ENCODE measurements at places on chromosomes 3 and 15. TPM values are rescaled to one million over a fixed set of nuclear protein-coding genes. Genes with fewer than 3 reads are reported as not detected.

GOLGA6L7 gene
- total RNA-seq: not detected

FSIP1 gene
- 0.42 TPM for total RNA-seq

TRIP4 gene
- total RNA-seq: 7.8 TPM

LRRK1 gene
- 0.39 TPM for total RNA-seq

AADAC gene
- not detected for total RNA-seq

GOLGA8A gene
- total RNA-seq: 135 TPM

PLSCR2 gene
- total RNA-seq: not detected

ITPKA gene
- 6.0 TPM for total RNA-seq

ABI3BP gene
- 0.54 TPM for total RNA-seq

ADIPOQ gene
- total RNA-seq: not detected

RUBCN gene
- 32.2 TPM for total RNA-seq

TAGLN3 gene
- 1.6 TPM for total RNA-seq

SV2B gene
- not detected for total RNA-seq

P2RY14 gene
- 0.56 TPM for total RNA-seq

VEPH1 gene
- 2.5 TPM for total RNA-seq

GRCh38 chr3:158095814-158096704 lies 10.2 kb downstream of the SHOX2 start:
- no peaks in the 10 kb centered on the region for H3K36me3 ChIP-seq
- H3K4me1 ChIP-seq: no peaks in the 10 kb centered on the region
- H3K4me3 ChIP-seq: no peak overlapping the region
- H3K27ac ChIP-seq: no peak overlapping the region

GRCh38 chr15:49852756-49853155 lies 231.9 kb downstream of the DTWD1 start:
- H3K27me3 ChIP-seq: no peaks in the 10 kb centered on the region
- H3K4me3 ChIP-seq: no peak overlapping the region
- DNase-seq: peak; percentile 62
- H3K4me1 ChIP-seq: no peaks in the 10 kb centered on the region
- H3K36me3 ChIP-seq: no peaks in the 10 kb centered on the region

GRCh38 chr3:42855547-42856380 lies 19.9 kb downstream of the CYP8B1 start:
- H3K27me3 ChIP-seq: no peaks in the 10 kb centered on the region
- H3K4me1 ChIP-seq: no peaks in the 10 kb centered on the region
- no peak overlapping the region for H3K27ac ChIP-seq
- DNase-seq: no peak
- H3K36me3 ChIP-seq: no peaks in the 10 kb centered on the region

GRCh38 chr15:52180196-52180835 lies 10.9 kb downstream of the GNB5 start:
- H3K36me3 ChIP-seq: no peaks in the 10 kb centered on the region
- no peak overlapping the region for H3K27ac ChIP-seq
- H3K27me3 ChIP-seq: peaks cover 24% of the 10 kb centered on the region
- H3K4me3 ChIP-seq: peak overlapping the region; percentile 61

DNA sequence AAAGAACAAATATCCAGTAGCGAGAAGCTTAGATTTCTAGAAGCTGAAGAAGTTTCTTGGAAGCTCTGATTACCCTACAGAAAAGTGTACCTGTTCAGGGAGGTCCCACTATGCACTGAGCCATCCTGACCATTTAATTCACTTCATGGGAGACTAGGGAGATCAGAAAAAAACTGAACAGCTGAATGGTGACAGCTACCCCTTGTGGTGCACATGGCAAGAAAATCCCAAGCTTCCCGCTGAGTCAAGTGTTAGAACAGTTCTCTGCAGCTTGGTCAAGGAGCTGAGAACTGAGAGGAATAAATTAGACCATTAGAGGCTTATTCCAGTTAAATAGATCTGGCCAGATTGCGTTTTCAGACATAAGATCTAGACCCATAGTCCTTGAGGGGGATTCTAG lies 197.2 kb upstream of the VEPH1 start:
- H3K36me3 ChIP-seq: no peaks in the 10 kb centered on the region
- peak; percentile 32 for DNase-seq
- H3K27ac ChIP-seq: no peak overlapping the region

DNA sequence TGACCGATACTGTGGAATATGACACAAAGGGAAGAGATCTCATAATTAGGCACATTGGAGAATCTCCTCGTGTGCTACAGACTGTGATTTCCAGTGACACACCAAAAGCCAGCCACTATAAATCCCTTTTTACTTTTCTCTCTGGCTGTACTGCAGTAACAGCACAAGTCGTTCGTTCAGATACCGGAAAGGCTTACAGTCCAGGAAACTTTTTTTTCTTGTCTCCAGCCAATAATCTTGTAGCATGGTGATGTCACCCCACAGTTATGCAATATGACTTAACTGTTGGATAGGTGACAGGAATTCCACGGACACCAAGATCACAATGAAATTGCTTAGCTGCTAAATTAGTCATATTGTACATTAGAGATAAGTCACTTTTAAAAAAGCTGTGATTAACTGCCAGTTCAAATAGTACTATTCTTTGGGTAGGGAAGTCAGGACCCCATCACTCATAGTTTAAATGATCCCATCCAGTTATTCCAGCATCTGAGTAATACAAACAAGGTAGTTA lies 36.3 kb upstream of the TSC22D2 start:
- no peaks in the 10 kb centered on the region for H3K27me3 ChIP-seq
- H3K4me1 ChIP-seq: no peaks in the 10 kb centered on the region
- no peaks in the 10 kb centered on the region for H3K36me3 ChIP-seq
- H3K4me3 ChIP-seq: no peak overlapping the region
- peak overlapping the region; percentile 62 for H3K27ac ChIP-seq

DNA sequence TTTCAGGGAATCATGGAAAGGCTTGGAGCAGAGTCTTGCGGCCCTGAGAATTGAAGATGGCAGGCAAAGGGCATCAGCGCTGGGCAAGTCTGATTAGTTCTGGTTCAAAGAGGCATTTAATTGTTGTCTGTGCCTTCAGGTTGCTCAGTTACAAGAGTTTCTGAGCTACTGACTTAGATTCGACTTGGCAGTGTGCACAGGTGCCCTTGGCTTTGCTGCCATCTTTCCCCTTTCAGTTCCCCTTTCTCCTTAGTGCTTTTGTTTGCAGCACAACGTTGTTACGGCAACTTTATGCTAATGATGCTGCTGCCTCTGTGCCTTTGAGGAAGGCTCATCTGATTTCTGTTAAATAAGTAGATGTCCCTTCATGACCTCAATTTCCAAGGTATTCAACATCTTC lies 12.5 kb downstream of the P2RY14 start:
- no peak overlapping the region for H3K4me3 ChIP-seq
- H3K36me3 ChIP-seq: no peaks in the 10 kb centered on the region
- H3K27me3 ChIP-seq: no peaks in the 10 kb centered on the region
- no peak for DNase-seq
- H3K27ac ChIP-seq: no peak overlapping the region

DNA sequence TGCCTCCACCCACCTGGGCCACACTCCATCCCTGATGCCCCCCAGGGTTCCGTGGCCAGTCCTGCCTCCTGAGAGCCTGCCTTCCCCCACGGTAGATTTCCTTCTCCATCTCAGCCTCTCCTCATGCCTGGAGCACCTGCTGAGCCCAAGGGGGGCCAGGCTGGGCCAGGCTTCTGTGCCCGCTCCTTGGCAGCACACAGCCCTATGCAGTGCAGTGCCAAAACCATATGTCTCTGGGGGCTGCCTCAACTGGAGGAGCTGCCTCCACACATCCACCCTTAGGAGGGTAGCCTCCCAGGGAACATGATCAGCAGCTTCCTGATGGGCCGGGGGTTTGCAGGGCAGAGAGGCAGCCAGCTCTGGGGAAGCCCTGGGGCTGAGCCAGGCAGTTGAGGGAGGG lies 24.6 kb upstream of the GATA2 start:
- no peak overlapping the region for H3K27ac ChIP-seq
- no peak overlapping the region for H3K4me3 ChIP-seq
- no peaks in the 10 kb centered on the region for H3K4me1 ChIP-seq
- no peaks in the 10 kb centered on the region for H3K36me3 ChIP-seq
- H3K27me3 ChIP-seq: peaks cover 3% of the 10 kb centered on the region
- no peak for DNase-seq

DNA sequence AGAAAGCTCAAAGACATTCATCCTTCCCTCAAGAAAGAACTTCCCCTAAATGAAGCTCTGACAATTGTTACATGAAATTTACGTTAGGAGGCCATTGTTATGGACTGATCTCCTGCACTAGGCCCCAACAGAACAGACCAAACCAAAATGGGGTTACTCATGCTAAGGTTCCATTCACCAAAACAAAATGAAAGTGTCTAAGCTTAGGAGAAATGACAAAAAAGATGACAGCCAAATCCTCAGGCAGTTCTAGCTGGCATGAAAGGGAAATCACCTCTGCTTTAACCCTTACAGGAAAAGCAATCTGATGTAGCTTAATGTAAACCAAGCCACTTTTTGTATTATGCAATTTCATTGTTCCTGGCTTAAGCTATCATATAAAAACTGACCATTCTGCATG lies 271.2 kb downstream of the MAGI1 start:
- DNase-seq: no peak
- H3K27me3 ChIP-seq: no peaks in the 10 kb centered on the region
- no peaks in the 10 kb centered on the region for H3K36me3 ChIP-seq

DNA sequence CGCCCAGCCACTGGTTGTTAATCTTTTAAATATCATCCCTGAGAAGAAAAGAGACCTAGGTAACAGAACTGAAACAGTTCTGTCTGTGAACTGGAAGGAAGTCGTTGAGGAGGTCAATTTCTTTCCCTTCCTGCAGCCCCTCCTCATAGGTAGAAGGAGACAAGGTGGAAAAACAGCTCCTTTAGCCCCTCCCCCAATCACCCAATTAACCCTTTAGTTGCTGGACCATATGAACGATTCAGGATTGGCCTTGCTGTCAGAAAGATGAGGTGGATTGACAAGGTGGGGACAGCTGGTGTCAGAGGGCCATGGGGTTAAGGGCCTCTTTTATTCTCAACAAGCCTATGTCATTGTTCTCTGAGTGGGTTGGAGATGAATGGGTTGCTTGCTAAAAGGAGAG lies 36.0 kb upstream of the ZNF445 start:
- no peak overlapping the region for H3K27ac ChIP-seq
- no peak overlapping the region for H3K4me3 ChIP-seq
- peaks cover 3% of the 10 kb centered on the region for H3K4me1 ChIP-seq
- DNase-seq: no peak
- H3K36me3 ChIP-seq: no peaks in the 10 kb centered on the region

DNA sequence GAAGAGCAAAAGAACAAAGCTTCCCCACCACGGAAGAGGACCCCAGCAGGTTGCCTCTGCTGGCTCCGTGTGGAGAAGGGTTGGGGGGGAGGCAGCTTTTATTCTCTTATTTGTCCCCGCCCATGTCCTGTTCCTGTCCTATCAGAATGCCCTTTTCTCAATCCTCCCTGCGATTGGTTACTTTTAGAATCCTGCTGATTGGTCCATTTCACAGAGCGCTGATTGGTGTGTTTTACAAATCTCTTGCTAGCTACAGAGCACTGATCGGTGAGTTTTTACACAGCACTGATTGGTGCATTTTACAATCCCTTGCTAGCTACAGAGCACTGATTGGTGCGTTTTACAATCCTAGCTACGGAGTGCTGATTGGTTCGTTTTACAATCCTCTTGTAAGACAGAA lies 100.6 kb upstream of the KLF13 start:
- no peaks in the 10 kb centered on the region for H3K36me3 ChIP-seq
- no peaks in the 10 kb centered on the region for H3K4me1 ChIP-seq
- DNase-seq: no peak
- H3K27me3 ChIP-seq: no peaks in the 10 kb centered on the region

GRCh38 chr15:61943992-61944391 lies 116.3 kb downstream of the VPS13C start:
- peaks cover 5% of the 10 kb centered on the region for H3K36me3 ChIP-seq
- H3K4me1 ChIP-seq: no peaks in the 10 kb centered on the region
- DNase-seq: no peak
- H3K27ac ChIP-seq: no peak overlapping the region

- no peak overlapping the region for H3K4me3 ChIP-seq
- H3K27me3 ChIP-seq: no peaks in the 10 kb centered on the region
- no peaks in the 10 kb centered on the region for H3K36me3 ChIP-seq
- H3K4me1 ChIP-seq: no peaks in the 10 kb centered on the region
- H3K27ac ChIP-seq: no peak overlapping the region
Observed at GRCh38 chr3:32510075-32510724, 7.5 kb upstream of the CMTM6 start.

DNA sequence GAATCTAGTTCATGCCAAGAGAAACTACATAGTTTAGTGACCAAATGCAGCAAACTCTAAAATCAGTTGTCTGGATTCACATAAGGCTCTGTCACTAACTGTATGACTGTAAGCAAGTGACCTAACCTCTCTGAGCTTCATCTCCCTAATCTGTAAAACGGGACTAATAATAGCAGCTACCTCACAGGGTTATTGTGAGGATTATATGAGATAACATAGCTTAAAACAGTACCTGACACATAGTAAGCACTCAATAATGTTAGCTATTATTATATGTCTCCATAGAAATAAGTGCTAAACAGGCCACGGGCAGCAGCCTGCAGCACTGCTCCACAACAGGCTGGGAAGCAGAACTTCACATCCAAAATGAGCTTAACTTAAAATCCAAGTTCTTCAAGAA lies 30.2 kb downstream of the NPTN start:
- H3K4me3 ChIP-seq: no peak overlapping the region
- H3K27me3 ChIP-seq: no peaks in the 10 kb centered on the region
- DNase-seq: no peak
- peak overlapping the region; percentile 77 for H3K27ac ChIP-seq

- H3K36me3 ChIP-seq: no peaks in the 10 kb centered on the region
- no peaks in the 10 kb centered on the region for H3K27me3 ChIP-seq
- no peaks in the 10 kb centered on the region for H3K4me1 ChIP-seq
Observed at GRCh38 chr3:65130782-65131181, 443.0 kb upstream of the ADAMTS9 start.

DNA sequence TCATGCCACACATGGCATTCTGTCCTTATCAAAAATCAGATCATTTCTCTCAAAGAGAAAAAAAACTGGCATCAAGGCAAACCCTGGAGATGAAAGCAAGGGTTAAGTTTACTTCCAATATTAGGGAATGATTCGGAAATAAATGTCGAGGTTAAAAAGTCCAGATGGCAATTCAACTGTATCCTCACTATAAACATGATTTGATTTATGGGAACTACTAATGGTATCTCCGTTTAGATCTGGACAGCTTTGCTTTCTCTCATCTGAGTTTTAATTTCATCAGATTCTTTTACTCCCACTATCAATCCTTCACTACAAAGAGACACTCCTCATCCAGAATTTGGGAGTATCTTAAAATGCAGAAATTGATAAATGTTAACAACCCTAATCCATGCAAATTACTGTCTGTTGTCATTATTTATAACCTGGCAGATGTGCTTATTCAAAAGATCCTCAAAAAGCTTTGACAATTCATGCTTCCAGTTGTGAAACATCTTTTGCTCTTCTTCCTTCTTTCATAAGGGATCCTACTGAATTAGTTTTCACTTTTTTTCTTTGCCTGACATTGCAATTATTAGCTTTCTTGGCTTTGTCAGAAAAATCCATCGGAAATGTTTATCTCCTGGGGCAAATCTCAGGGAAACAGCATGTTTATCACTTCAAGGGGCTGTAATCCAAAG lies 903.2 kb downstream of the MCTP2 start:
- H3K4me3 ChIP-seq: no peak overlapping the region
- no peaks in the 10 kb centered on the region for H3K4me1 ChIP-seq
- H3K36me3 ChIP-seq: no peaks in the 10 kb centered on the region
- H3K27me3 ChIP-seq: no peaks in the 10 kb centered on the region

- peak overlapping the region; percentile 58 for H3K27ac ChIP-seq
- peak; percentile 80 for DNase-seq
- H3K4me3 ChIP-seq: no peak overlapping the region
- no peaks in the 10 kb centered on the region for H3K27me3 ChIP-seq
- no peaks in the 10 kb centered on the region for H3K36me3 ChIP-seq
- peaks cover 27% of the 10 kb centered on the region for H3K4me1 ChIP-seq
Observed at GRCh38 chr3:173617490-173617889, 219.9 kb downstream of the NLGN1 start.

GRCh38 chr3:115617591-115617990 lies 5.7 kb upstream of the GAP43 start:
- no peaks in the 10 kb centered on the region for H3K4me1 ChIP-seq
- H3K27me3 ChIP-seq: no peaks in the 10 kb centered on the region
- H3K4me3 ChIP-seq: no peak overlapping the region
- H3K27ac ChIP-seq: no peak overlapping the region
- no peaks in the 10 kb centered on the region for H3K36me3 ChIP-seq
